ENCODE measurements at places on chromosomes 6 and 20.

DNA sequence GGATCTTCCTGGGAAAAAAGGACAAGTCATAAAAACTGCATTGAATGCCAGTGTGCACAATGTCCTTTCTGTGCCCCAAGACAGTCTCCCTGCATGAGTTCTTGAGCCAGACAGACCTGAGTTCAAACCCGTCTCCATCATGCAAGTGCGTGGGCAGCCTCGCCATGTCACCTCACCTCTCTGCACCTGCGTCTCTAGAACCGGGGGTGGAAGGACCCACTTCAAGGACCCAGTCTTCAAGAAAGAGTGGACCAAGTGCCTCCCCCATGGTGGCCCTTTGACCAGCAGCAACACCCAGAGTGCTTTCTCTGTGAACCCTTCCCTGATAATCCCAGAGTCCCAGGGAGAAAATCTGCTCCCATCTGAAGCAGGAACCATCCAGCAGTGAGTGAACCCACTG lies 23.5 kb upstream of the ANGPT4 start:
- DNase-seq = no peak

DNA sequence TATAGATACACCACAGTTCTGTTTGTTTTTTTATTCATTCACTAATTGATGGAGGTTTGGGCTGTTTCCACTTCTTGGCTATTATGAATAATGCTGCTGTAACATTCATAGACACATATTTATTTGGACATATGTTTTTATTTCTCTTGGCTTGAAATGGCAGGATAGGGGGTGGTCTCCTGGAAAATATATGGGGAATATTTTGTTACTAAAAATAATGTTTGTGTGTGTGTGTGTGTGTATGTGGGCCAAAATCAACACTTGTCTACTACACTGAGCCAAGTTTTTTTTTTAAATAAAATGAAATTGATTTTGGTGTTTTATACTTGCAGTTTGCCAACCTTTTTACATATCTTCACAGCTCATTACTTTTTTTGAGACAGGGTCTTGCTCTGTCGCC lies 264.4 kb upstream of the SULF2 start:
- no peak for DNase-seq

- DNase-seq = no peak
Observed at GRCh38 chr20:910132-910869, 5.8 kb downstream of the ANGPT4 start.

GRCh38 chr6:137883400-137884148 lies 16.5 kb downstream of the TNFAIP3 start:
- DNase-seq = peak; percentile 76

DNA sequence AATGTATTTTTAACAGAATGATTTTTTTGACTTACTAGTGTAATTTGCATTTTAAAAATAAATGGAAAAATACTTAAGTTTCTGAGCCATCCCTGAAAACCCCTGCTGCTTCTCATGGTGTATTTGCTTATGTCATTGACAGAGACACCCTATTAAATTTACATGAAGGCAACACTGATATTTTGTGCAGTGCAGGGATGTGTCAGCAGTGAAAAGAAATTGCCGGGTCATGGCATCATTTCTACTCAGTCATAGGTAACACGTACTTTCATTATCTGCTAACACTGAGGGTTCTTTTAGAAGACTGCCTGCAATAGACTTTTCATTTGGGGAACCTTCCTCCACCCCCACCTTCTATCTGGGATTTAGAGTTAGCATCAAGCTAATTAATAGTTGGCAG lies 136.7 kb upstream of the RNF217 start:
- no peak for DNase-seq

DNA sequence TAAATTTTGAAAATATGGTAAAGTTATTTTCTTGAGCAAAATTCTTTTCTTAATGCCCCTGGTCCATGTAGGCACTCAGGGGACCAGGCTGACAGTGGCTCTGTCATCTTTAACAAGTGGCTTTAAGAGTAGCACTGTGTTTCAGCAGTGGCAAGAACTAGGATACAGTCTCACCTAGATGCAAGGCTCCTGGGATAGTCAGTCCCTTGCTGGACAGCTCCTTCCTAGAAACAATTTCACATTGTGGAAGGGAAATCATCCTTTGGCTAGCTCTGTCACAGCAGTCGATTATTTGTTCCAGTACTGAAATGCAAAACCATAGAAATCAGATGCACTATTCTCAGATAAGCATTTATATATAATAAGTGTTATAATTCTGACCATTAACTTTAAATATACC lies 175.4 kb upstream of the KCNQ5 start:
- DNase-seq = no peak

DNA sequence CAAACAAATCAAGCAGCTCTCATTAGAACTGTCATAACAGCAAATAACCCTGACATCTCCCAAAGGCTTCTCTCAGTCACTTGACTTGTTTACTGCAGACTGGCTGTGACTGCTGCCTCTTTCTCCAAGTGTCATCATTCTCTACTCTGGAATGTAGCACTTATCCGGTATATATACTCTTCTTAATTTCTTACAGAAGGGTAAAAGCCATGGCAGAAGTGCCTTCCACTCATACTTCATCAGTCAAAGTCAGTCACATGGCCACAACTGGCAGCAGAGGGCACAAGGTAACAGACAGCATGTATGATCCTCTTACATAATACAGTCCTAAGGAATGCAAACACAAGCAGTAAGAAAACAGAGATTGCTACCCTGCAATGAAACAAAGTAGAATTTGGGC lies 9.3 kb downstream of the NAPB start:
- DNase-seq = no peak

DNA sequence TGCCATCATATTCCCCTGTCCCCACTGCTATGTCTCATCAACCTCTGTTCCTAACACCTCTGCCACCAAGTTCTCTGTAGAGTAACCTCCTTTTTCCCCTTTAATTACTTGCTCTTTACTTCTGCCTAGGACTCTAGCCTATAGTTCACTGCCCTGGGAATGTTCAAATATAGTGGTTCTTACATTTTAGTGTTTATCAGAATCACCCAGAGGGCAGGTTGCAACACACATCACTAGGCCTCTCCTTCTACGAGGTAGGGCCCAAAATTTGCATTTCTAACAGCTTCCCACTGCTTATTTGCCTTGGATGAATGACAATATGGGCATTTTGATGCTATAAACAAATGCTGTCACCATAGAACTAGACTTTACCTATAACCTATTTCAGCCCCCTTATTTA lies 23.1 kb upstream of the C6orf141 start:
- DNase-seq = no peak

DNA sequence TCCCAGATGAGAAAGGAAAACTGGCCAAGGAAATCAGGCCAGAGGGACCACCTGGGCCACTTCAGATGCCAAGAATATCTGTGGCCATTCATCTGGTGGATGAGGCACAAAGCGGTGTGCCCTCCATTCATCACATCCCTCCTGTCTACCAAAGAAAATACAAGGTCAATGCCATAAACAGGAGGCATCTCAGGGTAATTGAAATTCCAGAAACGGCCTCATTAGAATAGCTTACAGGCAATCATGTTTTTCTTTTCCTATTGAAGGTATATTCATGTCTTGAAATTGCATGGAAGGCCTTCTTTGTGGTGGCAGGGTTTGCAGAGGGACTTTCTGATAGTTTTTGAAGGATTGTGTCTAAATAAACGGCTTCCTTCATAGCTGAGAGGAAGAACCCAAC lies 578.3 kb downstream of the HAO1 start:
- DNase-seq = no peak

- DNase-seq = no peak
Observed at GRCh38 chr20:41214202-41214601, 76.9 kb downstream of the PLCG1 start.

- no peak for DNase-seq
Observed at GRCh38 chr6:165893431-165893830, 230.4 kb upstream of the PDE10A start.
